ENCODE measurements at places on chromosomes 2 and 18.

DNA sequence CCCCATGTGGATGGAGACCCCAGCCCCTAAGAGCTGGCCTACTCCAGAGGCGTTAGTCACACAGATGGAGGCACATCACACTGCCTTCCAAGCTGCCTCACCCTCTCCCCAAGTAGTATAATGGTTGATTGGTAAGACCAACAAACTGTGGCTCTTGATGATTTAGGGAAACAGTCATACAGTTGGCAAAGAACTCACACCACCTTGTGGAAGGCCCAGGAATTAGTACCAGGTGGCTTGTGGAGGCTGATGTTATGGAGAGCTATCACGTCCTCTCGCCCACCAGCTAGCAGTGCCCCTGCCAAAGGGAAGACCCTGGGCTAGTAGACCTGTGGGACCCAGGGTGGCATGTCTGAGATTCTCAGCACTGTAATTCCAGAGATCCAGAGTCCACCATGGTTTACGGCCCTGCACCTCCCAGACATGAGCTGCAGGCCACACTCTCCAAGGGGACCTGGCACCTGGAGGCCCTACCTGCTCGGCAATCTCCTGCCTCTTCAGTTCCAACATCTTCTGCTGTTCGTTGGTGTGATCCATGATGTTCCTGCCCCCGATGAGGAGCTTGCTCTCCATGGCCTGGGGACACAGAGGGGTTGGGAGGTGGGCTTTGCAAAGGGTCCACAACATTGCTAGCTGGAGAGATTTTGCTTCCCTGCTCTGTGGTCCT, 26.3 kb downstream of the KIF3C start:
- DNase-seq: no peak

DNA sequence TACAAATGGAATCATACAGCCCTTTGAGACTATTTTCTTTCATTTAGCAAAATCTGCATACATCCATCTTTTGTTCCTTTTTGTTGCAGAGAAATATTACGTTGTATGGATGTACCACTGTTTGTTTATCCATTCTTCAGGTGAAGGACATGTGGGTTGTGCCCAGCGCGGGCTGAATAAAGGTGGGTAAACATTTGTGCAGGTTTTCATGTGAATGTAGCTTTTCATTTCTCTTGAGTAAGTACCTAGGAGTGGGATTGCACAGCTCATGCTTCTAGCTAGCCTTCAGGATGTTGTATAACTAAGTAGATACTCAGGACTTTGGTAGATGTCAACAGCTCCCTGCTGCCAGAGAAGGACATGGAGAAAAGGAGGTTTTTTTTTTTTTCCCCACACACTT, 50.6 kb upstream of the SPRED2 start:
- no peak for DNase-seq

DNA sequence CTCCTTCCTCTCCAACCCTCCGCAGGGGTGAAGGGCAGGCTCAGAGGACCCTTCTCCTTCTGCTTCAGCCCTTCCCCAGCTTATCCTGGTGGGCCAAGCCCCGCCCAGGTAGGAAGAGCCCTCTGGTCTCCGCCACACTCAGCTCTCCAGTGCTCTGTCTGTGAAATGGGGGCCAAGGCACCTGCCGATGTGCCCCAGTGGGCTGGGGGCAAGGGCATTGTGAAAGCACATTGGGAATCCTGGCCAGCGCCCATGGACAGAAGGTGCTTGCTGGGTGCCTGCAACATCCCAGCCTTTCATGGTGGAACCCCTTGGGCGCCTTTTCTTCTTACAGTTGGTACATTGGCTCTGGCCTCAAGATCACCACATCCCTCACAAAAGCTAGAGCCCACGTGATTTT, 150.8 kb downstream of the INHBB start:
- DNase-seq: no peak

DNA sequence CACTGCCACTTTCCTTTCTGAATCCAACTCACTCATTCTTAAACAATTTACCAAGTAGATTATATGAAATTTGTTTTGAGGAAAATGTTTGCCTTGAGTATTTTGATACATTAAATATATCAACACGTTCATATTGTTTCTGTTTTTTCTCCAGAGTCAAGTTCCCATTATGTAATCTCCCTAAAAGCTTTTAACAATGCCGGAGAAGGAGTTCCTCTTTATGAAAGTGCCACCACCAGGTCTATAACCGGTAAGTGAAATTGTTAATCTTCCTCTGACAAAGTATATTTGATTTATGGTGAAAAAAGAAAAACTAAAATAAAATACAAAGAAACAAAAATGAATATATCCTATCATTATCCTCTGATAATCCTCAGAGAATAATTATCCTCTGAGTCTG, 838.6 kb downstream of the MBD2 start:
- DNase-seq: no peak

DNA sequence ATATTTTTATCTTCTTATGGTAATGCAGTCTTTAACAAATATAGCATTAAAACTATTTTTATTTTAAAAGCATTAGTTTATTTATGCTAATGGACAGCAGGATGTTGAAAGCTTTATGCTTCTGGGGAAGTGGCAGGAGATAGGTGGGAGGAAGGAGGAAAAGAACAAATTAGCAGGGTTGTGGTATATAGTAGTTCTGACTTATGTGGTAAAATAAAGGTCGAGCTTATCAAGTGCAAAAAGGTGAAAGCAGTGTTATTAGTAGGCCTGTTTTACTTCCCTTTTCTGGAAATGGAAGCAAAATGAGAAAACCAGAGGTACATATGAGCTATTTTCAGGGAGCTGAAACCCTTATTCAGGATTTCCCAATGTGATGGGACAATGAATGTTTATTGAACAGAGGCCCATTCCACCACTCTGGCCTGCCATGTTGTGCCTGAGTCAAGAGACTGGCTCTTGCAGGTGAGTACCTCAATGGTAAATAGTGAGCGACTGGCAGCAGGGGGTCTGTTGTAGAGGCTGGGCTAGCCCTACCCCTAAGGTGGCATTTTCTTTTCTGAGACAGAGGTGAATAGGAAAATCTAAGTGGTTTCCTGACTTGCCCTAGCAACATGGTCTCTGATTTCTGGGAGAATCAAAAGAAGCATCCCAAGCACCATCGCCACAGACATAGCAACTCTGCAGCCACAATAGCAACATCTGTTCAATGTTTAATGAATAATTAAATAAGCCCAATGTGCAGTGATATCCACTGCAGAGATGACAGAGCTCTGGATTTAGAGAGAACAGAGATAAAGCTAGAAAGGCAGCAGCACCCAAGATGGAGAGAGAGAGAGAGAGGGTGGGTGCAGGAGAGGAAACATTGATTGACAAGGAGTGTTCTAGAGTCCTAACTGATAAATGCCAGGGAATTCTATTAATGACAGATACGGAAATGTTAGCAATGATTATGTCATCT, 119.7 kb downstream of the UPP2 start:
- DNase-seq: no peak

- peak; percentile 76 for DNase-seq
These were observed 296.1 kb downstream of the RND3 start for GRCh38 chr2:150191349-150191748.

GRCh38 chr2:8107621-8108378, 574.1 kb upstream of the ID2 start:
- DNase-seq: no peak

DNA sequence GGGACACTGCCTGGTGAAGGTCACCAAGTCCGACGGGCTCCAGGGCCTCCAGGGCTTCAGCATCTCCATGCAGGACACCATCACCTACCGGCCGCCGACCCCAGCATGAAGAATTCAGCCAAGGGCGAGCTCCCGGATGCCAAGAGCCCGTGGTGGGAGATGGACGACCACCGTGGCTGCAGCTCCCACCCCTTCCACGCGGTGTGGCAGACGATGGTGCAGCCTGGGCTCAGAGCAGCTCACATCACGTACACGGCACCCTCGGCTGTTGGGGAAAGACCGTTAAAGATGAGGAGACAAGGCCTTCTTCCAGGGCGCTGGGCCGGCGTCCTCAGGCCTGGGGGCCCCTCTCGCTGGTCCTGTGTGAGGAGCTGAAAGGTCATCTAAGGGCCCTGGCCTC, 31.2 kb upstream of the ADNP2 start:
- DNase-seq: no peak

- DNase-seq: no peak
These were observed 122.6 kb upstream of the OTX1 start for GRCh38 chr2:62928015-62928414.

DNA sequence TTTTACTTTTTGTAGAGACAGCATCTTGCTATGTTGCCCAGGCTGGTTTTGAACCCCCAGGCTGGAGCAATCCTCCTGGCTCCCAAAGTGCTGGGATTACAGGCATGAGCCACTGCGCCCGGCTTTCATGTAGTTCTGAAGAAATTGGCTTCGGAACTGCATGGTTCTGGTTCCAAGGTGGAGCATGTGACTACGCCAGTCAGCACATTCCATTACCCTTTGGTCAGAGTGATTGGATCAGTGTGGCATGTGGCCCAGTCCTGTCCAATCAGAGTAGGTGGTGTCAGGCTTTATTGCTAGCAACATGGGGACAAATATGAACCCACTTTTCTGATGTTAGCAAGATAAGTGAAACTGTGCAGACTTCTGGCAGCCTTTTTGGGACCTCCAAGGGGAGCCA, 16.3 kb upstream of the ATOH8 start:
- no peak for DNase-seq

- DNase-seq: no peak
These were observed 168.2 kb downstream of the FAM210A start for GRCh38 chr18:13558124-13558523.

GRCh38 chr18:9874728-9875127, 11.0 kb upstream of the TXNDC2 start:
- DNase-seq: no peak

GRCh38 chr2:134685967-134686366, 32.8 kb downstream of the TMEM163 start:
- DNase-seq: no peak

DNA sequence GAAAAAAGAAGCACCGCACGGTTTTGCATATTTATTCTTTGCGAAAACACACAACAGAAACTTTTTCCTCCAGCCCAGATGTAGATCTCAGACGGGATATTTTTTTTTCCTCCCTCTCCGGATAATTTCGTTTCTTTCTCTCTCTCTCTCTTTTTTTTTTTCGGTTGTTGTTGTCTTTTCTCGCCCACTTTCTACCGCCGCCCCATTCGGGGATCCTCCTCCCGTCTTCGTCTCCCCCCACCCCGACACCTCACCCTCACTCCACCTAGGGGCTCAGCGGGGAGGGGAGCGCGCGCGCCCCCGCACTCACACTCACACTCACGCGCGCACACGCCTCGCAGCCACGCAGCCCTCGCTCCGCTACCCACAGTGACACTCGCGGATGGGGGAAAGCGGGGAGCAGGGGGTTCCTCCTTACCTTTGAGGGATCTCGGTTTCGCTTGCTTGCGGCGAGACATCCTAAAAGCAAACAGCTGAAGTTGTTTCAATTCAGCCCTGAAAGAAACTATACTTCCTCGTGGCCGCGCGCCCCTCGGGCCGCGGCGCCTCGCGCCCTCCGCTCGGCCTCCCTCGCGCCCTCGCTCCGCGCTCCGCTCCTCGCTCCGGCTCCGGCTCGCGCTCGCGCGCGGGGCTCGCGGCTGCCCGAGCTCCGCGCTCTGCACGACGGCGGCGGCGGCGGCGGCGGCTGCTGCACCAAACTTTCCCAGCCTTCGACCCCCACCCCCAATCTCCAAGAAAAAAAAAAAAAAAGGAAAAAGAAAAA, 1.3 kb downstream of the ZNF521 start:
- peak; percentile 31 for DNase-seq

DNA sequence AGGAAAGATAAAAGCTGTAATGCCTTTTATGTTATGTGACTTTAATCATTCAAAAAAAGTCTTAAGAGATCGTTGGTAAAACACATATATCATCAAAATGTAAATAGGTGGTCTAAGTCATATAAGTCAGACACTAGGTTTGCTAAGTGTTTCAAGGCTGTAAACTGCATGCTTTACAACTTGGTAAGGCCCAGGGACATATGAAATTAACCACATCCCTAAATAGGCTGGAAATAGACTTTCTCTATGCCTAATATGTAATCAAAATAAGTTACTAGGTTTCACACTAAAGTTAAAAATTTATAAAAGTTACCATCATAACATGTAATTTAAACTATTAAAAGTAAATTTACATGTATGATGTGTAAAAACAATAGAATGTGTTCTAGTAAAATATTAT, 946.3 kb upstream of the LRATD1 start:
- DNase-seq: no peak

GRCh38 chr2:20355131-20355530, 4.5 kb upstream of the PUM2 start:
- DNase-seq: no peak

GRCh38 chr2:241358470-241358869, 2.4 kb downstream of the FARP2 start:
- DNase-seq: no peak

DNA sequence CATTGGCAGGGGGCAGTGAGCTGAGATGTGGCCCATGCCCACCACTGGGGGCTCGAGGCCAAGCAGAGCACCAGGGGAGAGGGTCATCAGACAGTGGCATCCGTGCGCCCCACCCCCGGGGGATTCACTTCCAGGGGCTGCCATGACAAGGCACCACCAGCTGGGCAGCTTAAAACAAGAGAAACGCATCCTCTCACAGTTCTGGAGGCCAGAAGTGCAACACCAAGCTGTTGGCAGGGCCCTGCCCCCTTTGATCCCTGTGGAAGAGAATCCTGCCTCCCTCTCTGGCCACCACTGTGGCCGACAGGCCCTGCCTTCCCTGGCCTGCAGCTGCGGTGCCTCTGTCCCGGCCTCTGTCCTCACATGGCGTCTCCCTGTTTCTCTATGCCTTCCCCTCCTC, 187.7 kb upstream of the ID2 start:
- DNase-seq: no peak

- DNase-seq: no peak
These were observed 791.9 kb downstream of the TRIB2 start for GRCh38 chr2:13508671-13509070.

DNA sequence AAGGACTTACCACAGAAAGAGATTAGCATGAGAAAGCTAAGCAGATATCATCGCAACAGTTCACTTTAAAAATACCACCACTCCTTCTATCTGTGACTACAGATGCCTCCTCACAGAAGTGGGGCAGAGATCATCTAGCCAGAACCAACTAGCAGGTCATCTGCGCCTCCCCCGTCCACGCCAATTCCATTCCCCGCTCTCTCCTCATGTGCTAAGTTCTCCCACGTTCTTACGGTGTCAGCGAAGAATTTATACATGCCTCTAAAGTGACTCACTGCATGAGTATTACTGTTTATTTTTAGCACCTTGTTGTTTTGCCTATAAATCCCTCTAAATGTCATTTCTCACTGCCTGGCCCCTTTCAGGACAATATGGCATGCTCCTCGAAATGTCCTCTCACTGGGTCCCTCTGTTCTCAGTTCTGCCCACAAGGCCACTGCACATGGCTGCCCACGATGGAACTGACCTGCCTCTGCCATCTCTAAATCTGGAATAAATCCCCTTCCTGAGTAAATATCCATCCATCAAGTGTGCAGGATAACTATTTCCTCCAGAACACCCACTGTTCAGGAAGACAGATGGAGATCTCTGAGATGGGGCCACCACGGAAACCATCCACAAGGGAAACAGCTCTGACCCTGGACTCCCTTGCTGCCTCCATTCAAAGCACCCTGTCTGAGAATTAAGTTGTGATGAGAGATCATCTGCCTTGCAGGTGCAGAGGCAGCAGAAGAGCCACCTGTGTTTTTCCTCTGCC, 137.7 kb downstream of the IRS1 start:
- DNase-seq: peak; percentile 88

- no peak for DNase-seq
These were observed 445 bp downstream of the MEX3C start for GRCh38 chr18:51196811-51197660.
